Activated CD8-positive, alpha-beta memory T cell treated with anti-CD3 and anti-CD28 coated beads, Interleukin-2, amount 50 U/mL, for 4 hours (primary cell): ENCODE measurements at places on chromosomes 3 and 15.

DNA sequence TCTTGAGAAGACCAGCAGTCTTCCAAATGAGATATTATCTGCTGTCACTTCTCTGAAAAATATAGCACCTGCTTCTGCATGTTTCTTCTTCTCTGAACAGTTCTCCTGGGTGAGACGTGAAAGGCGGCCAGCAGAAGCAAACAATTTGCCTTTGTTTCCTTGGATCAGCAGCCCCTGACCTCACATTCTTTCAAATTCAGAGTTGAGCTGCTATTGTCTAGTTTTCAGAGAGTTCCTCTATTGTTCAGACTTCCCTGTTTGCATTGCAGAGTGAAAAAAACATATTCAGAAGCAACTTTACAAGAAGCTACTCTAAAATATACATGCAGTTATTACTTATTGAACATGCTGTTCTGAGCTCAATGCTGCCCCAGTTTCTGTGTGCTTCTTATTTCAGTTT, 653.6 kb downstream of the NAALADL2 start:
- no peak for DNase-seq

GRCh38 chr3:101868534-101869464, 19.5 kb downstream of the NFKBIZ start:
- DNase-seq: no peak

DNA sequence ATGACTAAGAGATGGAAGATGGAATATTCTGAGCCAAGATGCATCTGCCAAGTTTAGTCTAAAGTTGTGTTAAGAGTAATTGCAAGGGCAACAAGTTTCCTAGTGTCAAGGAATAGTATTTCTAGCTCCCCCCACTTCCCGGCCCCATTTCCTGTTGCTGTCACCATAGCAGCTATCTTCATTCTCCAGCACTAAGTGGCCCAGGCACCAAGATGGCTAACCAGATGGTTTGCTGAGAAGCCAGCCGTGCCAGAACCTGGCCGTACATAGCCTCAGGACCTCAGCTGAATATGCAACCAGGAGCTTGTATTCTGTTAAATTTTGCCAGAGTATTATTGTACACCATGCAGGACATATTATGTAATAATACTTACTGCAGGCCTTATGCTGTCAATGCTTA, 108.8 kb upstream of the UMPS start:
- DNase-seq: no peak

- no peak for DNase-seq
These were observed 33.1 kb downstream of the KLF13 start for GRCh38 chr15:31359702-31360111.

DNA sequence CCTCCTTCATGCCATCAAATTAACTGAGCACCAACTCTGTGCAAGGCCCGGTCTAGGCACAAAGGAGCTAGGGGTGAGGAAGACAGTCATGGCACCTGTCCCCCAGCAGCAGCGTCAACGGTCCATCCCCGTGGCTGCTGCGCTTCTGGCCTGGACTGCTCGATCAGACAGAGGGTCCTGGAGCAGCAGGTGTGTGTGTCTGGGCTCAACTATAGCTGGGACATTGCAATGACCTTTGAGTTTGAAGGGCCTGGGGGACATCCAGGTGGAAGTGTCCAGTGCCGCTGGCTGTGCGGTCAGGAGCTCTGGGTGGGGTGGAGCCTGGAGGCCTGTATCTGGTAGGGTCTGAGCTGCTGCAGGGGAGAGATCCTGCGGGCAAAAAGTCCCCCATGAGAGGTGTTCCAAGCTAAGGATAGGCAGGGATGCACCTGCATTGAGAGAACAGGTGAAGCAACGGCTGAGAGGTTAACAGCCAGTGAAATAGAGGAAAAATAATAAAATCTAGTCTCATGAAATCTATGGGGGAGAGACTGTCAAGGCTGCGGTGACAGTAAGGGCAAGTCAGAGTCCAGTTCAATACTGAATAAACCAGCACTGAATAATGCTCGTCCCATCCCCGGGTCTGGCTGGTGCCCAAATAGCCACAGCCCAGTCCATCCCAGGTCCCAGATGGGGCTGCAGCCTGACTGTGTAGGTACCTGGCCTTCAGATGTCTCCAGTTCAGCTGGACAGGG, 25.4 kb upstream of the SLC41A3 start:
- DNase-seq: no peak

DNA sequence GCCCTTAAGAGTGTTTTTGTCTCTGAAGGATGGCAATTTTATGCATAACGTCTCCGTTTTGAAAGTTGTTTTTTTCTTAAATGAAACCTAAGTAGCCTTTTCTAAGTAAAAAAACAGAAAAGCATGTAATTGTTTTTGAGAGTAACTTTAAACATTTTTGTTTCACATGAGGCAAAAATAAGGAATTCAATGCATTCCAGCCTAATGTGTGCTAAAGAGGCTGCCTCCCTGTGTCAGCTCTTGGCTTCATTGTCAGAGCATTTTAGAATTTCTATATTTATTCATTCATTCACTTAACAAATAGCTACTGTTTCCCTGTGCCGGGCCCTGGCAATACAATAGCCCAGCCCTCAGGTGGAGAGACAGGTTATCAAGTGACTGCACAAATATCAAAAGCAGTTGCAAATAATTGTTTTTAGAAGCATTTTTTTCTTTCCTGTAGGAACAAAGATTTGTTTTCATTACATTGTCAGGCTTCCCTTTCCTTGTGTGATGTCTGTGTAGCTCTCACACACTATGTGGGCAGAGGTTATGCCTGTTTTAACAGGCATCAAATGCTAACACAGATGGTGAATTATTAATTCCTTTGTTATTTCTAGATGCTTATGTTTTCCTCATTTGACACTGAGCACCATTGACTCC, 81.9 kb downstream of the CCK start:
- DNase-seq: no peak

GRCh38 chr3:124851136-124851535, 36.0 kb downstream of the ITGB5 start:
- DNase-seq: no peak

DNA sequence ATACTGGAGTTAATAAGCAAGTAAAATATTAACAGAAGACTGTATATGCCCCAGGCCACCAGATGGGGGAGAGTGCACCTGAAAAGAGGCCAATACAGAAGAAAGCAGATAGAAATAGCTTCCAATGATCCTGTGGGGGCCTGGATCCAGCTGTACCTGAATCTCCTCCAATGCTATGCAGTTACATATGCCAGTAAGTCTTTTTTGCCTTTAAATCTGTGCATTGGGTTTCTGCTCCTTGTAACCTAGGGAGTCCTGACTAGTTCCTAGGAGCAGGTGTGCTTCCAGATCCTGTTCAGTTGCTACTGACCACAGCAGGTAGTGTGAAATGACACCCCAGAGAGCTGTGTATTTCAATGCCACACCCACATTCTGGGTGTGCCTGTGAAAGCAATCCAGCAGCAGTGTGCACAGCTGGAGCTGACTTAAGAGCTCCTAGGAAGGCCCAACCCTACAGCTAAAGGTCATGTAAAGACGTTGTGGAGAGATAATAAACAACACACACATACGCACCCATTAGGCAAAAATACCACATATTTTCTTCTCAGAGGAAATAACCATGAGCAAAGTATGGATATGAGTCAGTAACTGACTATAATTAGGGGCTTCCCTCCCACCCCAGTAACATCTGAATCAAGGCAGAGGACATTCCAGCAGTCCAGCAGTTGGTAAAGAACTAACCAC, 62.2 kb upstream of the AKAP13 start:
- DNase-seq: no peak

GRCh38 chr3:138241061-138241460, 54.0 kb downstream of the ARMC8 start:
- DNase-seq: no peak

- DNase-seq: no peak
These were observed 93.2 kb upstream of the LRIG1 start for GRCh38 chr3:66593978-66594377.

DNA sequence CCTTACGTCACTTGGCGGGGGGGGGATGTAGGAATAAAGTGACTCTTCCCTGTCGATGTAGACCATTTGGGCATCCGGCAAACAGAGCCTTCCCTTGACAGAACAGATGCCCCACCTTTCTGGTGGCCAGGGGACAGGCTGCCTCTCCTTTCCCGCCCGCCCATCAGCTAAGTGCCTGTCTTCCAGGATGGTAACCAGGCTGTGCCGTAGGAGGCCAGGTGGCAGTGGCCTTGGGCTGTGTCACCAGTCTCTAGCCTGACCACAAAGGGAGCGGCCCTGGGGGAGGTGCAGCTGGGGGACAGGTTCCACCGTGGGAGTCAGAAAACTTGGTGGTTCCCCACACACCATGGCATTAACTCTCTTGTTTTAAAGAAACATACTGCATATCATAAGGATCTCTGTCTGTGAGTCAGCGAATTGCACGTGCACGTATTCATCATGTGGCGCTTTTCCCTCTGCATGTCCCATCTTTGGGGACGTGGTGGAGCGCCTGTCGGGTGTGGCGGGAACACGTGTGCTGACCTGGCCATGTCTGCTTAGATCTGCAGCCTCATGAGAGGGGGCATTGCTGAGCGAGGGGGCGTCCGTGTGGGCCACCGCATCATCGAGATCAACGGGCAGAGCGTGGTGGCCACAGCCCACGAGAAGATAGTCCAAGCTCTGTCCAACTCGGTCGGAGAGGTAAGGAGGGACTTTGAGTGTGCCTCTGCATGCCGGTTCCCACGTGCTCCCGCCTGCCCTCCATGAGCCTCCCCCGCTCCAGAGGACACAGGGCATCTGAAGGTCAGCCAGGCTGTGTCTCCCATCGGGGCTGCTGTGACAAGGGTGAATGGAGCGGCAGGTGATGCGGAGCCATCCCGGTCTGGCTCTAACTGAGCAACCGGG, 156.0 kb downstream of the NSMCE3 start:
- DNase-seq: no peak

GRCh38 chr3:127419641-127420553, 132.1 kb upstream of the PRR20G start:
- DNase-seq: no peak

- no peak for DNase-seq
These were observed 87.7 kb downstream of the REC114 start for GRCh38 chr15:73530649-73531048.

- DNase-seq: peak; percentile 45
These were observed at the start of gene CYP1A1 for GRCh38 chr15:74725225-74725774. Gene CYP1A1 (minus strand): TSS chr15:74725528. CDS start chr15:74723097, 2,431 bp downstream.

DNA sequence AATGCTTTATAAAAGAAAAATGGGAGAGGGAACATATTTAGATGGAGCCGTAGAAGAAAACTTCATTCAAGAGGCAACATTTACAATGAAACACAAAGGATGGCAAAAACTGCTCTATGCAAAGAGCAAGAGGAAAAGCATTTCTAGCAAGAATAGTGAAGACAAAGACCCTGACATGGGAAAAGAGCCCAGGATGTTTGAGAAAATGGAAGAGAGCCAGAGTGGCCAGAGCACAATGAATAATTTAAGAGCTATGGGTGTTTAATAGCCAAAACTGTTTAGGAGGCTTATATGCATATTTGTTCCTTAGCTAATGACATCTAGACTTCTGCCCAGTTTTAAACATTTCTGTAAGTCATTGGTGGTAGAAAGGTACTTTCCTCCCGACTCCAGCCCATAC, 25.4 kb upstream of the SEMA6D start:
- no peak for DNase-seq

DNA sequence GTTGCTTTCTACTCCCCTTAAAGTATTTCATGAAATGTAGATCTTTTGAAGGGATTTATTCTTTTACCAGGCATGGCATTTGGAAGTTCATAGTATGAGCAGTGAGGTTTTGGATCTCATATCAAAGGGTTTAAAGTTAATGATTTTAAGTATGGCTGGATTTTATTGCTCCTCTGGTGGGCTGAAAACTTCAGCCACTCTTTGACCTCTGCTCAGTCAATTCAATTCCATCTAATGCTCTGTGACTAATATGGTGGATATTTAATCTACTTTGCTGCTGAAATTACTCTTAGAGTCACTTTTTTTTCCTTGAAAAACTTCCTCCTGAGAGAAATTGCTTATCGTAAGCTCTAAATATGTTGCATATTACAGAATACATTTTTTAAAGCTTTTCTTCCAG, 218.6 kb downstream of the NR2F2 start:
- no peak for DNase-seq
